T-cell (primary cell): ENCODE measurements at places on chromosomes 7 and 10.

- no peak for DNase-seq
Observed at GRCh38 chr10:3982746-3983442, 197.9 kb upstream of the KLF6 start.

DNA sequence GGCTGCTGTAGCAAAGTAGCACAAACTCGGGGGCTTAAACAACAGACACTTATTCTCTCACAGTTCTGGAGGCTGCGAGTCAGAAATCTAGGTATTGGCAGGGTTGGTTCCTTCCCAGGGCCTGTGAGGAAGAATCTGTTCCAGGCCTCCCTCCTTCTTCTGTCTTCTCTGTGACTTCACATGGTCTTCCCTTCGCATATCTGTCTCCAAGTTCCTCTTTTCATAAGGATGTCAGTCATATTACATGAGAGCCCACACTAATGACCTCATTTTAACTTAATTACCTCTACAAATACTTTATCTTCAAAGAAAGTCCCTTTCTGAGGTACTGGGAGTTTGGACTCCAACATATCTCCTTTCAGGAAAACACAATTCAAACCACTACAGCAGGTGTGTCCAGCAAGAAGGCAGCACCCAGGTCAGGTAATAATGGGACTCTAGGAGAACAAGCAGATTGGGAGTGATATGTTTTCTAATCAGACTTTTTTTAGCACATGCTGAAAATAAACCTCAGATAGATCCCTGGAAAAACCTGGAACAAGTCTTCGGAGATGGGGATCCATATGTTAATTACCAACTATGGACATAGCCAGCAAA, 11.7 kb downstream of the CREB5 start:
- no peak for DNase-seq

DNA sequence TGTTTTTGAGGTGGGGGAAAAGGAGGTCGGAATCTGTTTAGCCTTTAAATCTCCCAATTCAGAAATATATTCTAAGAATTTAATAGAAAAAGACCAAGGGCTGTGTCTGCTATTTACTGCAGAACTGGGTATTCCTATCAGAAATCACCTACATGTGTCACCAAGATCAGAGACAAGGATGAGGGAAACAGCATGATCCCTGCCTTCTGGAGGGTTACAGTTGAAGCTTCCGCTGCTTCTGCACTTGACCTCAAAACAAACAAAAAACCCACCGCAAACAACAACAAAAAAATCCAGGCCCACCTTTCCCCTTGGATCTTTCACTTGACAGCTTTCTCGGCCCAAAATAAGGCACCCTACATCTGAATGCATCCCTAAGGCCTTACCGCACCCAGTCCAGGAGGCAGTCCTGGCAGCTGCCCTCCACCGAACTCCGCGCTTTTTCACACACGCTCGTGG, 750 bp upstream of the CDK14 start:
- DNase-seq = no peak

DNA sequence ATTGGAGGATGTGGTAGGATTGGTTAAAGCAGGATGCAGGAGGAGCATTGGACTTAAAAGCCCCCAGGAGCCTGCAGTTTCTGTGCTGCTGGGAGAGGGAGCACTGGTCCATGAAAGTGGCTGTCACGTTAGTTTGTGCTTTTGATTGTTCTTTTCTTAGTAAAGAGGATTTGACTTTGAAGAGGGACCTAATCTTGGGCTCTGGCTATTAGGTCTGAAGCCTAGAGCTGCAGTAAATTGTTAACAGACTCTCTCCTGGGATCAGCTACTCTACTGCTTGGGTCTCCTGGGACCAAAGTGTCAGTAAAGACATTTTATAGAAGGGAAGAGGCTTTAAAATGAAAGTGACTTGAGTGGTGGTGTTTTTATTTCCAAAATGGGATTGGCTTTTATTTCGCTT, 3.7 kb downstream of the ZFYVE27 start:
- no peak for DNase-seq

DNA sequence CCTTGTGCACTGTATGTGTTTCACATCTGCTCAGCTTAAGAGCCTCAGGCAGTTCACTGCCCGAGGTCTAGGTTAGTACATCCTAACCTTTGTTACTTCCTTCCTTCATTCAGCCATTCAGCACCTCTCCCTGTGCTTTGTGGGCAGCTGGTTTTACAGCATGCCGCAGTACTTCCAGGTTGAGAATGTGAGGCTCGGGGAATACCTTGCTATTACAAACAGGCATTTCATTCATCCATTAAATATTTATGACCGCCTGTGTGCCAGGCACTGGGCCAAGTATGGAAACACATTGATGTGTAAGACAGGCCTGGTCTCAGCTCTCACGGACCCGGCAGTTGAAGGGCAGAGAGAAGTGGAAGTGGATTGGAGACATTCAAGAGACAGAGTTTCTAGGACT, 82.4 kb downstream of the SHH start:
- DNase-seq = no peak
